ENCODE measurements at places on chromosomes 12 and 14. TPM values are rescaled to one million over a fixed set of nuclear protein-coding genes. Genes with fewer than 3 reads are reported as not detected.

The LHX5 gene
- not detected for polyA plus RNA-seq

GRCh38 chr12:109113661-109114321, 2.6 kb upstream of the ACACB start:
- no peaks in the 10 kb centered on the region for H3K27me3 ChIP-seq
- H3K27ac ChIP-seq, result no peak overlapping the region
- no peak overlapping the region for H3K4me3 ChIP-seq
- DNase-seq, result no peak

DNA sequence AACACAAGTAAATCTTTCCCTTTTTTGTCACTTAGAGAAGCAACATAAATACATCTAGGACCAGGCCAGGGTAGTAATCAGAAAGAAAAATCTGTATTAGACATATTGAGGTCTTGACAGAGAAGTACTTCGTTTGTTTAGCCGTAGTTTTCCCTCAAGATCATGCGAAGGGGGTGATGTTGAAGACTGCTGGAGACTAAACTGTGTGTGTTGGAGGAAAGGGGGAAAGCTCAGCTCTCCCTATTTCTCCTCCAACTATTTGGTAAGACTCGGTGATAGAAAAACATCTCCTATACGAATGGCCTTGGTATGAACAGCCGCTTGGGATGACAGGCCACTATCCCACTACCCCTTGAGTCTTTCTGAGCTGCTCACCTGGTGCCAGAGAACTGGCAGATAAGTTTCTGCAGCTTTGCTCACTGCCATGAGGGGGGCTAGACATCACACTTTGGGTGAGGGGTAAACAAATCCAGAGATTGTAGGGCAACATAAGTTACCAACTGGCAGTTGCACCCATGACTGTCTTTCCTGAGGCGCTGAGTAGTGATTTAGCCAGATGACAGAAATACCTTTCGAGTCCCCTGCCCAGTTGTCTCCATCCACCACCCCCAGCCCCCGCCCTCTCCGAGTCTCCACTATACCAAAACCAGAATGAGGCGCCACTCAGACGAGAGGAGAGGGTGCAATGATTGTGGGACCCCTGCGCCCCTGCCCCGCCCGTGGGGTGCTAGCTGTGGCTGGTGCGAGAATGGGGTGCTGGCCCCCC, 685 bp downstream of the VAMP1 start:
- peak overlapping the region; percentile 86 for H3K4me3 ChIP-seq
- H3K4me1 ChIP-seq, result peaks cover 42% of the 10 kb centered on the region
- H3K27me3 ChIP-seq, result no peaks in the 10 kb centered on the region
- H3K27ac ChIP-seq, result peak overlapping the region; percentile 63
- peaks cover 19% of the 10 kb centered on the region for H3K36me3 ChIP-seq

- no peak for DNase-seq
- no peak overlapping the region for H3K4me3 ChIP-seq
- H3K4me1 ChIP-seq, result no peaks in the 10 kb centered on the region
Observed at GRCh38 chr12:11621797-11622423, 27.6 kb upstream of the ETV6 start.

- H3K27me3 ChIP-seq, result peaks cover 27% of the 10 kb centered on the region
- H3K4me1 ChIP-seq, result peaks cover 12% of the 10 kb centered on the region
Observed at GRCh38 chr12:27966870-27967269, 5.7 kb downstream of the PTHLH start.

DNA sequence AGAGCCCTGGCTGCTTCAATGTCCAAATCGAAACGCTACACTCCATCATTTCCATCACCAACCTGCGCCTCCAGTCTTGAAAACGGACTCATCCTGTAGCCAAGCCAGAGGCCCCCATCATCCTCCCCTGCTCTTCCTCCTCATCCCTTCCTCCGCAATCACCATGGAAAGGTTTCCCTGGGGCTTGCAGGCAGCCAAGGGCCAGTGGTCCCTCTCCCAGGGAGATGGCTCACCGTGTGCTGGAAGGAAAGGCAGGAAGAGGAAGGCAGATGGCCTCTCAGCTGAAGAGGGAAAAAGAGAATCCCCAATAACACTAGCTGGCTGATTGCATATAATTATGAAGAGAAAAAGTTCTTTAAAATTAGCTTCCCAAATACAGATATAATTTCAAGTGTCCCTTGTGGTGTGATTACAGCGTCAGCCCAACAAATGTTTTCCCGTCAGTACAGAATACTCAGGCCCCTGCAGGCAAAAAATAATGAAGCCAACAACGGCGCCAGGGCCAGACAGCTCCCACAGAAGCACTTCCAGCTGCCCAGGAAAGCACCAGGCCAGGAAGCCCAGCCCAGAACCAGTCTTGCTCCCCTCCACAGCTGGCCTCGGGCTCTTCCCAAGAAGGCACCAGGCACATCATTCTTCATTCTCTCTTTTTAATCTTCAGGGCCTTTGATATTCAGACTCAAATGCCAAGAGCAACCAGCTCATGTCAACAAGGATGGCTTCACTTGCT, 24.7 kb downstream of the ITPK1 start:
- no peak for DNase-seq
- H3K36me3 ChIP-seq, result no peaks in the 10 kb centered on the region
- no peak overlapping the region for H3K27ac ChIP-seq
- no peak overlapping the region for H3K4me3 ChIP-seq
- no peaks in the 10 kb centered on the region for H3K4me1 ChIP-seq
- H3K27me3 ChIP-seq, result no peaks in the 10 kb centered on the region

DNA sequence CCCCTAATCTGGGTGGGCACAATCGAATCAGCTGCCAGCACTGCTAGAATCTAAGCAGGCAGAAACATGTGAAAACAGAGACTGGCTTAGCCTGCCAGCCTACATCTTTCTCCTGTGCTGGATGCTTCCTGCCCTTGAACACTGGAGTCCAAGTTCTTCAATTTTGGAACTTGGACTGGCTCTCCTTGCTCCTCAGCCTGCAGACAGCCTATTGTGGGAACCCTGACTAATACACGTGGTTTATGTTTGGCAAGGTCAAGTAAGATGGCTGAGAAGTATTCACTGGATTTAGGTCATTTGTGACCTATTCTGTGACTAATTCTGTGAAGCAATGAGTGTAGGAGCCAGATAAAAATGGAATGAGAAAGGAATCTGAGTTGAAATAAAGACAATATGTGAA, 11.0 kb downstream of the GPR135 start:
- H3K4me3 ChIP-seq, result no peak overlapping the region
- no peak for DNase-seq
- H3K27ac ChIP-seq, result no peak overlapping the region

- H3K27me3 ChIP-seq, result no peaks in the 10 kb centered on the region
- H3K36me3 ChIP-seq, result no peaks in the 10 kb centered on the region
- no peak overlapping the region for H3K4me3 ChIP-seq
- no peaks in the 10 kb centered on the region for H3K4me1 ChIP-seq
- DNase-seq, result no peak
Observed at GRCh38 chr14:36845356-36846012, 183.8 kb downstream of the PAX9 start.

Data from CD8-positive, alpha-beta memory T cell (primary cell).